Endothelial cell (in vitro differentiated cells): ENCODE measurements at places on chromosomes 7 and 10.

GRCh38 chr7:89857767-89858166 is 296.5 kb upstream of the STEAP1 start:
- DNase-seq = no peak

DNA sequence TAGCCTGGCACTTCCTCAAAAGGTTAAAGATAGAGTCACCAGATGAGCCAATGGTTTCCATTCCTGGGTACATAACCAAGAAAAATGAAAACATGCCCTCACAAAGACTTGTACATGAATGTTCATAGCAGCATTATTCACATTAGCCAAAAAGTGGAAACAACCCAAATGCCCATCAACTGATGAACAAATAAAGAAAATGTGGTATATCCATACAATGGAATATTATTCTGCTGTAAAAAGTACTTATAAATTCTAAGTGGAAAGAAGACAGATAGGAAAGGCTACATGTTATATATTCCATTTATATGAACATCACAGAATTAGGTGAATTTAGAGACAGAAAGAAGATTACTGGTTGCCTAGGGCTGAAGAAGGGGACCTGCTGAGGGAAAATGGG is 10.7 kb upstream of the SLC16A9 start:
- DNase-seq = no peak

GRCh38 chr10:112209684-112210131 is 26.1 kb upstream of the GPAM start:
- DNase-seq = no peak

- DNase-seq = no peak
Observed at GRCh38 chr7:123711832-123712293, 36.9 kb downstream of the WASL start.

- DNase-seq = no peak
Observed at GRCh38 chr7:130891254-130892094, 157.5 kb upstream of the KLF14 start.

DNA sequence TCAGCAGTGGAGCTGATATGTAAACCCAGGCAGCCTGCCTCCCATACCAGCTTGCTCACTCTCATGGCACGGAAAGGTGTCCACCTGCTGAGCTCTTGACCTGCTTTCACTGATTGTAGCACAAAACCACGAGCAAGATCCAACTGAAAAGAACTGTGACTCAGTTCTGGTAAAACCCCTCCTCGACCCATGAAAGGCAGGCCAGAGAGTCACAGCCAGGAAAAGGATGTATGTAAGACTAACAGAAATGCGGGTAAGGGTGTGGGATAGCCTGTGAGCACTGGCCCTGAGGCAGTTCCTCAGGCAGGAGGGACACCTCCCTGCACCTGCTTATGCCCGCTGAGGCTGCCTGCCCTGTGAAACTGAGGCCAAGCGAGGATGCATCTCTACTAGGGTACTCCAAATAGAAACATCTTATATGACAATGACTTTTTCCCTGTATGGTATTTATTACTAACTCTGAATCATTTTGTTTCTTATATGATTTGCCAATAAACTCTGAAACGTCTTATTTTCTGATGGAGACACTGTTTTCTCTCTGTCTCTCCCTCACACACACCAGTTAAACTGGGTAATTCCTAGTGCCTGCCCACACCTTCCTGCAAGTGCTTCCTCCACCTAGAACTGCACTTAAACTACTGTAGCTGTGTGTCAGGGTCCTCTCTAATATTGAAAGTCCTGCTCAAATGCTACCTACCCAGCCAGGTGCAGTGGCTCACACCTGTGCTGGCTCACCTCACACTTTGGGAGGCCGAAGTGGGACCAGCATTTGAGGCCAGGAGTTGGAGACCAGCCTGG is 73.3 kb upstream of the GHITM start:
- no peak for DNase-seq

DNA sequence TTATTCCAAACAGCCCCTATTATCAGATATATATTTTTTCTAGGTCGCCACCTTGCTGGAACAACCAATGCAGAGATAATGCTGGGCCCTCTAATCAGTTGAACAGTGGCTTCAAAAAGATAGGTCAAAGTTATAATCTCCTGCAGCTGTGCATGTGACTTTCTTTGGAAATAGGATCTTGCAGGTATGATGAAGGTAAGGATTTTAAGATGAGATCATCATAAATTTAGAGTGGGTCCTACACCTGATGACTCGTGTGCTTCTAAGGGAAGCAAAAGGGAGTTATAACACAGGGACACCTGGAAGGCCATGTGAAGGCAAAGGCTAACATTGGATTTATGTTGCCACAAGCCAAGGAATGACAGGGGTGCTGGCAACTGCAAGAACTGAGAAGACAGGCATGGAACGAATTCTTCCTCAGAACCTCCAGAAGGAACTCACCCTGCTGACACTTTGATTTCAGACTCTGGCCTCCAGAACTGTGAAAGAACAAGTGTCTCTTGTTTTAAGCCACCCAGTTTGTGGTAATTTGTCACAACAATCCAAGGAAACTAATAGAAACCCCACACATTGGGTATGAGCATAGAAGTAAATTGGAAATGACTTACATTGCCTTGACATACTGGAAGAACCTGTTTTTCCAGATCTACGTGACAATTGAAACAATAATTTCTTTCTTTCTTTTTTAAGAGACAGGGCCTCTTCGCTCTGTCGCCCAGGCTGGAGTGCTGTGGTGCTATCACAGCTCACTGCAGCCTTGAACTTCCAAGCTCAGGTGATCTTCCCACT is 34.4 kb downstream of the CCDC71L start:
- no peak for DNase-seq

DNA sequence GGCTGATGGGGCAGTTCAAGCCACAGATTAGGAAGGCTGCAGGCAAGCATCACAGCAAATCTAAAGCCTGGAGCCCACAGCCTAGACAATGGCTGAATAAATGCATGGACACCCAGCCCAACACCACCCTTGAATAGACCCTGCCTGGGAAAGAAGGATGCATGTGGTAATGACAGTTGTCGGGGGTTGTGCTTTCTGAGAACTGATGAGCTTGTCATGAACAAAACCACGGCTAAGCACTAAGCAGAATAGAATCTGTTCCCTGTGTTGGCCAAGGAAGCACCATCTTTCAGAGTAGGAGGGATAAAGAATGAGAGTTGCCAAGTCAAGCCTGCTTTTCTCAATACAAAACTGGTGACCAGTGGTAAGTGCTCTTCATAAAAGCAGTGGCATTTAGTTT is 66.1 kb upstream of the JCAD start:
- no peak for DNase-seq

GRCh38 chr7:2405601-2406345 is 2.4 kb downstream of the CHST12 start:
- DNase-seq = no peak

DNA sequence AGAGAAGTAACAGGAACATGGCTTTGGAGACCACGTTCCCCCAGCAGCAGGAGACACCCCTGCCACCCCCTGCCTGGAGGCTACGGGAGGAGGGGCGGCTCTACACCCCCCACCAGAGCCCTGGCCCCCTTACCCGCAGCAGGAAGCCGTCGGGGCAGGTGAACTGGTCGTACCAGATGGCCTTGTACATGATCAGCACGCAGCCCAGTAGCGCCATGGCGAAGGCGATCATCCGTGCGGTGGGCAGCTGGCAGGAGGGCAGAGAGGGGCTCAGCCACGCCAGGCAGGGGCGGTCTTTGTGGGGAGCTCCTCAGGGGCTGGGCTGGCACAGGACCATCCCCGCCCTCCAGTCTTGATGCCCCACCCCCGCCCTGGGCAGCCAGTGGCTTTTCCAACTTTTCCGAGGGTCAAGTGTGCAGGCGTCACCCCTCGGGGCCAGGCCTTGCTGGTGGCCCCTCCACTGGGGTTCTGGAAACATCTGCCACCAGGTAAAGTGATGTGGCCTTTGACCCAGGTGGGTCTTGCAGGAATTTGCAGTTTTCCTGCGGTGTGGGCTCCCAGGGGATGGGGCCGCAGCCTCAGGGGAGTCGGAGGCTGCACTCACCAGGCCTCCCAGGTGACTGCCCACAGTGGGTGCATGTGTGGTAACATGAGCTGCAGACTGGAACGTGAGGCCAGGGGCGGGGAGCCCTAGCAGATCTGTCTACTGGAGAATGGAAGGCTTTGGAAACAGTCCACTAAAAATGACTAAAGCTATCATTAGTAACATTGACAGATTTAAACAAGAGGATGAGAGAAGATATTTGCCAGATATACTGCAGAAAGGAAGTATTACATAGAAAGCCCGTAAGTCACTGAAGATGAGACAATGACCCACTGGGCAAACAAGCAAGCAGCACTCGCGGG is 9.7 kb downstream of the CALY start:
- DNase-seq = no peak

DNA sequence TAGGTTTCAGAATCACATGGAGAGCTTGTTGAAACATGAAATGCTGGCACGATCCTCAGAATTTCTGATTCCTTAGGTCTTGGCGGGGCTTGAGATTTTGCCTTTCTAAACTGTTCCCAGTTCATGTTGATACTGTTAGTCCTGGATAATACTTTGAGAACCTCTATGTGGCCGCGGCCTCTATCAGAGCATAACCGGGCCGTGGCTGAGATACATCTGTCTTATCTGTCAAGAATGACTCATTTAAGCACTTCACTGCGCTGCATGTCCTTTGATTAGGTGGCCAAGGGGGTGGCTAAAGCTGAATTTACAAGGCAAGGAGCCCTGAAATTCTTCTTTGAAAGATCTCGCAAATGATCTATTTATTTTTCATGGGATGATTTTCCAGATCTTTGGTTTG is 66.9 kb downstream of the GALNT17 start:
- no peak for DNase-seq

DNA sequence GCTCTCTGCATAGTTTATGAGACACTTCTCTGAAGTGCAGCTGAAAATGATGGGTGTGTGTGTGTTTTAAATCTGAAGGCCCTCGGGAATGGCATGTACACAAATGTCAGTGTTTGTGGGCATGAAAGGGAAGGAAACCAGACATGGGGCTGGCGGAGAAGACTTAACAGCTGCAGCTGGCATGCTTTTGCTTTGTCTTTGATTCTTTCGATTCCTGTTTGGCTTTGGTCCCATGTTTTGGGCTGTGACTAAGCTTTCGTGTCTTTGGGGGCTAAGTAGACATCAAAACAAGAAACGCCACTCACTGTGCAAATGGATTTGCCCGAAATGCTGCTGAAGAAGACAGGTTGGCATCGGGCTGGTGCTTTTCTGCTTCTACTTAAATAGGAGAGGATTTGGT is 179.3 kb downstream of the PFKFB3 start:
- DNase-seq = no peak
